Stimulated activated CD8-positive, alpha-beta memory T cell treated with anti-CD3 and anti-CD28 coated beads, Interleukin-15, amount 100 ng/mL, for 24 hours (primary cell): ENCODE measurements at places on chromosomes 3 and 15.
A peak's percentile ranks its signal among the peaks of the same experiment; 100 is the strongest.

- DNase-seq = no peak
Measured at GRCh38 chr3:40997711-40998519, 201.4 kb upstream of the CTNNB1 start.

GRCh38 chr3:178676942-178677790 lies 140.9 kb downstream of the KCNMB2 start:
- DNase-seq = no peak

DNA sequence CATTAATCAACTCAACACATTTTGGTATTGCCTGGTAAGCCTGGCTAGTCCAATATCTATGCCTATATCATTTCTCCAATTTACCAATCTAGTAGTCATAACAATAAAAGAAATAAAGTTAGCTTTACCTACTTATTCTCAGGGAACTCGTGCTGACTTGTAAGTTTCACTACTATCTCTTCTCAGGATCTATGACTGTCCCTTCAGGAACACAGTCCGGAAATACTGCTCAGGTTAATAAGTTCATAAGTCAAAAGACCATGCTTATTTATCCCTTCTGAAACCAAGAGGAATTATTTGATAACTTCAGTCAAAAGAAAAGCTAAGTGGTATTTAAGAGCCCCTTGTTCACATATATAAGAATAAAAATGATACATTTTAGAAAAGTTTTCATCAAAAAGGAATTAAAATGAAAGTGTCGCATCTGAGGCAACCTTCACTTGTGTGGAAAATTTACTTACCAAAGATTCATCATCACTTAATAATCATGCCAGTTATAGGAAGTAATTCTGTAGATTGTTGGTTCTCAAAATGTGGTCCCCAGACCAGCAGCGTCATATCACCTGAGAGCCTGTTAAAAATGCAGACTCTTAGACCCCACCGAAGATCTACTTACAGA lies 15.5 kb upstream of the THRB start:
- no peak for DNase-seq

- no peak for DNase-seq
Measured at GRCh38 chr3:69888040-69888942, 111.2 kb upstream of the SAMMSON start.

DNA sequence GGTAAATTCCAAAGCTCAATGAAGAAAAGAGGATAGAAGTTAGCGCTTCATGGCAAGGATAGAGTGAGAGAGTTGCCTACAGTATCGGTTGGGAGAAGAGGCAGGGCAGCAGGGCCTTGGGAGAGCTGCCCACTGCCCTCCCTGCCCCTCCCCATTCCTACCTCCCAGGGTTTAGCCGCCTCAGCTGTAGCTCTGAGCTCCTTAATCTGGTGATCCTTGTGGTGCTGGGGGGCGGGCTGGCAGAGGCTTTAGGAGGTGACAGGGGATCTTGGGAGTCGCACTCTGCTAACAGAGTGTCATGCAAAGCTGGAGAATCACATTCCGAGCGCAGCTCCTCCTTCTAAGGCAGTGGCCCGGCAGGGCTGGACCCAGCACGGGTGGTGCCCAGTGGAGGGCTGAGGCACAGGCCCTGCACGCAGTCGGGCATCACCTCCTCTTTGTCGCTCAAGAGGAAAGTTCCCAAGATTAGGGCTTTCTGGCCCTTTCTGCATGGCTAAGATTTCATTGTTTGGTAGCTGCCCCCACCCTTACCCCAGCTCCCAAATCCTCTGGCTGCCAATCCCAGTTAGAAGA lies 57.1 kb upstream of the POLG start:
- DNase-seq = no peak

DNA sequence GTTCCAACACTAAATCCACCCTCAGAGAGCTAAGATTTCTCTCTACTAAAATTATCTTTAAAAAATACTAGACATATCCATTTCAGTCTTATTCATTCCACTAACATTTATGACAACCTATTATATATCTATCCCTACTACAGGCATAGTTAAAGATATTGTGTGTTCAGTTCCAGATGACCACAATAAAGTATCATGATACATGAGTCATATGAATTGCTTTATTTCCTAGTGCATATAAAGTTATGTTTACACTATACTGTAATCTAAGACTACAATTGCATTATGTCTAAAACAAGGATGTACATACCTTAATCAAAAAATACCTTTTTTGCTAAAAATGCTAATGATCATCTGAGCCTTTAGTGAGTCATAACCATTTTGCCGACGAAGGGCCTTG lies 19.4 kb downstream of the SHOX2 start:
- no peak for DNase-seq

DNA sequence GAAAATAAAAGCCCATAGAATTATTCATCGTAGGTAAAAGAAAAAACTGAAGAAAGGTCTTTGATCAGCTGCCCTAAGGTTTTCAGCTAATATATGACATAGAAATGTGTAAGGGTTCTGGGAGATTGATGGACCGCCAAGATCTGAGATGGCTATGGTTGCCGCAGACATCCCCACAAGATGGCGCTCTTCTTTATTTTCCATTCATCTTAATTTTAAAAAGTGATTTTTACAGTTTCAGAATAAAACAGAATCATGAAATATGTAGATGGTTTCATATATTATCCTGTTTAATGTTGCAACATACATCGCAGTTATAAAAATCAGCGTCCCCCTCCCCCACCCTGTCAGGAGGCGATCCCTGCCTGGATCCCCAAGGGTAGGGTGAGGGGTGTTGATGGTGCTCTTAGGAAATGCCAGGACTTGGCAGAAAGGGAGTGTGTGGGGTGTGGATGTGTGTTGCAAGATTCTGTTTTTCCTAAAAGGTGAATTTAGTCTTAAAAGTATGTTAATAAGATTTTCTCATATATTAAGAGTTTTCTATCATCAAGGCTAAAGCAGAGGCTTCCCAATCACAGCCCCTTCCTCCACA lies 68.8 kb downstream of the ANXA2 start:
- no peak for DNase-seq

GRCh38 chr15:25368850-25369249 lies 70.0 kb downstream of the UBE3A start:
- DNase-seq = no peak

DNA sequence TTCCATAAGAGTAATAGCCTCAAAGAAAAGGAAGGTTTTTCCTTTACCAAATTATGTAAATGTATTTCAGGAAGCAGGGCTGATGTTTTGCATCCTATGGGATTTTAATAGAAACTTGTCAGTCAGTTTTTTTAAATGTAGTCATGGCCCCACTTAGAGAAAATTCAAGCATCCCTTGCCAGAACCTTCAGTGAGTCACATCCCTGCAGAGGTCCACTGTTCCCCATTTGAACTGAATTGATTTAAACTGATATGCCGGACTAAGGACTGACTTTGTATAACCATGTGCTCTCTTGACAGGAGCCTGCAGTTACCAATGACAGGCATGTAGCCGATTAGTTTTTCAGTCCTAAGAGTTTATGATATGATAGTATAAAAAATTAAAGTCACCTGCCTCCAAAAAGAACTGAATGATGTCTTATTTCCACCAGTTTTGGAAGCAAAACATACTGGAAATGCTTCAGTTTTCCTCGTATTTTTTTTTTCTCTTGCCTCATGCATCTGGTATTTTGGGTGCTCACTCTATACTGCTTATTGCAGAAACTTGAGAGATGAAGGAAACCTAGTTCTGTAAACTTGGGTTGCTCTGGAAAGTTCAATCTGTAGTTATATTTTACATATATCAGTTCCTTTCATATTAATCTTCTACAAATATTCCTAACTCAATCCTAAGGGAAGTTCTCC lies 30.7 kb downstream of the LRTM1 start:
- DNase-seq = no peak

- DNase-seq = peak; percentile 35
Measured at GRCh38 chr3:52446631-52447511, 2.0 kb upstream of the SEMA3G start.

GRCh38 chr15:44147636-44148035 lies 47.4 kb downstream of the FRMD5 start:
- no peak for DNase-seq

DNA sequence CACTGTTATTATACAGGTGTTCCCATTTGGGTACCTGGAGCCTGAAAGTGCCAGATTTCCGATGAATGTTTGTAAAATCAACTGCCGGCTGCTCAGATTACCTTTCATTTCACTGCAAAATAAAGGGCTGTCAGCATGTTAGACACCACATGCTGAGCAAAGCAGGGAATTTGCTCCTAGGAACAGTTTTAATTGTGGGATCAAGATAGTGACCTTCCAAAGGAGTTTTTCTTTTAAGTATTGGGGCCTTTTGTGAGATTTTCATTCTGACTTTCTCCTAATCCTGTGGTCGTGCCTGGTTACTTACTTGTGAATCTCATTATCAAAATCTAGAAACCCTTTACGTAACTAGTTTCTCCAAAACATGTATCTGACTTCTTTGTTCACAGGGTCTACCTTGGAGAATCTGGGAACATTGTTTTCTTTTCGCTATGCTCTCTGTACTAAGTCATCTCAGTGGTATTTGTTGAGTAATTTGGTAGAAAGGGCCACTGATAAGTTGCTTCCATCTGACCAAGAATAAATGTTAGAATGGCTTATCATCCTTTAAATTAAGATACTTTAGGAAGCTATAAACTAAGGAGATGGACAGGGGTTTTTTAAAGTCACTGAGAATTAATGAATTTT lies 40.8 kb upstream of the LRTM1 start:
- DNase-seq = no peak

GRCh38 chr3:12969486-12969885 lies 103.7 kb downstream of the IQSEC1 start:
- DNase-seq = no peak

GRCh38 chr3:31762888-31763351 lies 218.1 kb downstream of the OSBPL10 start:
- no peak for DNase-seq

- DNase-seq = no peak
Measured at GRCh38 chr15:38622908-38623307, 58.3 kb upstream of the RASGRP1 start.

GRCh38 chr15:37142371-37142770 lies 42.0 kb upstream of the MEIS2 start:
- no peak for DNase-seq

GRCh38 chr3:32414522-32415202 lies 23.0 kb downstream of the CMTM7 start:
- DNase-seq = no peak

DNA sequence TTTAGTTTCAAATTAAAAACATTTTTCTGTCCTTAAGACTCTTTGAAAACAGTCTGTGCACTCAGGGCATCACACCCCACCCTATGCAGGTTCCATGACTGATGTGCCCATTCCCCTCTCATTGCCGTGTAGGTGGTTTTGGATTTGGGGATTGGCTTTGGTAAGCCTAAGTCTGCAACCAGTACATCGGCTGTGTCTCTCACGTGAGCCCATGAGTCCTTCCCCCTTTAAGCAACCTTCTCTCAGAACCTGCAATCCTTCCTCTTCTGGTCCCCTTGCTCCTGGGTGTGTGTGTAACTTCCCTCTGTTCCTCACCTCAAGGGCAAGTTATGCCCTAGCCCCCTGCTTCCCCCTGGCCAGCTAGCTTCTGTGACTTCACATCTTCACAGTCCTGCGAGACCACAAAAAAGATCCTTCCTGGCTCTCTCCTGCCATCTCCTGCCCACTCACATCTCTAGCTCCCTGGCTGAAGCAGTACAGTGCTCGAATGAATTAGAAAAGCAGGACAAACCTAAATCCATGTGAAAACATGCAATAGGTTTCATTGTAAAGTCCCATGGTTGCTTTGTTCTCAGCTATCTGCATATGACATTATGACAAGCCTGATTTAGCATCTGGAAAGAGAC lies 126.7 kb downstream of the UACA start:
- no peak for DNase-seq

DNA sequence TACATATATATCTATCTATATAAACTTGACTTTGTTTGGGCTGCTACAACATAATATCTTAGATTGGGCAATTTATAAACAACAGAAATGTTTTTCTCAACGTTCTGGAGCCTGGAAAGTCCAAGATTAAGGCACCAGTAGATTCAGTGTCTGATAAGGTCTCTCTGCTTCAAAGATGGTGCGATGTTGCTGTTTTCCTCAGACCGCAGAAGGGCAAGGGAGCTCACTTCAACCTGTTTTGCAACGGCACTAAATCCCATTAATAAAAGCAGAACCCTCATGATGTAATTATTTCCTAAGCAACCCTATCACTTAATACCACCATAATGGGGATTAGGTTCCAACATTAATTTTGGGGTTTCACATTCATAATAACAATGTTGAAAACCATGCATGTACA lies 1134.8 kb downstream of the NSUN3 start:
- no peak for DNase-seq

GRCh38 chr3:62436785-62437184 lies 63.4 kb upstream of the FEZF2 start:
- DNase-seq = no peak

DNA sequence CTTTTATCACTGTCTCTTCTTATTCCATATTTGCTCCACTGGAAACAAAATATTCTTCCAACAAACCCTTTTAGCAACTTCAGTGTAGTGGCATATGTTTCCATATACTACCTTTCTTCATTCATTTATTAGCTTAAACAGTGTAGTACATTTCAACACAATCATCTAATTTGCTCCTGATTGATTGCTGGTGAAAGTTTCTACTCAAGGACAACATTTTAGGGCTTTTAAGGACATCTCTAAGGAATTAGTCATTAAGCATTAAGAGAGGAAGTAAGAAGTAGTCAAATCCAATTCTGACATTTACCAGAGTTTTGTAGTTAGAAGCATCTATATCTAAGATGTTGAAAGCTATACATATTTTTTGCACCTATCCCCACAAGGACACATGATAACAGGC lies 55.8 kb downstream of the RSRC1 start:
- DNase-seq = no peak
